ENCODE measurements at places on chromosomes 1 and 21. TPM values are rescaled to one million over a fixed set of nuclear protein-coding genes. Genes with fewer than 3 reads are reported as not detected.

- no peaks in the 10 kb centered on the region for H3K27me3 ChIP-seq
- H3K4me1 ChIP-seq, result no peaks in the 10 kb centered on the region
- no peak overlapping the region for H3K4me3 ChIP-seq
- DNase-seq, result no peak
These were observed 12.2 kb downstream of the CELSR2 start for GRCh38 chr1:109261578-109261977.

DNA sequence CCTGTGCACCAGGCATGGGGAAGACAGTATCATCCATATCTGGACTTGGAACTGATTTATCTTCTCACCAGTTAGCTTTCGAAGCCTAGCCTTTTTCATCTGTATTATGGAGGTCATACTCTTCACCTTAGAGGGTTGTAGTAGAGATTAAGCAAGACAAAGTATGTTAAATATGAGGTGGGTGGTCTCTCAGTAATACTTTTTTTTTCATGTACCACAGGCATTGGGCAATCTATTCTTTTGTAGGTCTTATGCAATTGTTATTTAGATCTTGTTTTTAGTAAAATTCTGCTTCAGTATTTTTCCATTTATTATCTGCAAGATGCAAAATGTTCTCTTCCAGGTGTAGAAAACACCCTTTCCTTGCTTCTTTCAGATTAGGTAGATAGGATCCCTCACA is 35.2 kb upstream of the OR2B11 start:
- H3K36me3 ChIP-seq, result no peaks in the 10 kb centered on the region
- H3K27me3 ChIP-seq, result no peaks in the 10 kb centered on the region
- no peak for DNase-seq
- H3K4me3 ChIP-seq, result no peak overlapping the region
- H3K27ac ChIP-seq, result no peak overlapping the region

KRTAP22-1 gene
- total RNA-seq, result not detected

DNA sequence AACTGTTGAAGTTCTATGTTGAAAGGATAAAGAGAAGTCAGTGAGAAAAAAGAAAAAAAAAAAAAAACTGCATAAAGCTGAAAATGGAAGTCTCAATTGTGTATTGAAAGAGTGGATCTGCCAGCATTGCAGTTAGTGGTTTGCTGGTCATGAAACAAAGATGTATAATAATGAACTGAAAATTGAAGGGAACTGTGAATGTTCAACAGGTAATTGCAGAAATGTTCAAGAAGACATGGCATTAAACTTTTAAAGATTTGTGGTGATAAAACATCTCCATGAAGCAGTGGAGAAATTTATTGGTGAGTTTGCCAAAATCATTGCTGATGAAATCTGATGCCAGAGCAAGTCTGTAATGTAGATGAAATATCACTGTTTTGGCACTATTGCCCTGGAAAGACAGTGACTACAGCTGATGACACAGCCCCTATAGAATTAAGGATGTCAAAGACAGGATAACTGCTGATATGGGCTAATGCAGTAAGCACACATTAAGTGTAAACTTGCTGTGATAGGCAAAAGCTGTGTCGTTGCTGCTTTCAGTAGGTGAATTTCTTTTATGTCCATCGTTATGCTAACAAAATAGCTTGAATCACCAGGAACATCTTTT is 71.0 kb downstream of the RD3 start:
- H3K4me1 ChIP-seq, result no peaks in the 10 kb centered on the region
- DNase-seq, result no peak
- H3K27me3 ChIP-seq, result no peaks in the 10 kb centered on the region
- no peak overlapping the region for H3K4me3 ChIP-seq
- no peaks in the 10 kb centered on the region for H3K36me3 ChIP-seq
- H3K27ac ChIP-seq, result no peak overlapping the region

S100A3 gene
- 8.4 TPM for total RNA-seq

DNA sequence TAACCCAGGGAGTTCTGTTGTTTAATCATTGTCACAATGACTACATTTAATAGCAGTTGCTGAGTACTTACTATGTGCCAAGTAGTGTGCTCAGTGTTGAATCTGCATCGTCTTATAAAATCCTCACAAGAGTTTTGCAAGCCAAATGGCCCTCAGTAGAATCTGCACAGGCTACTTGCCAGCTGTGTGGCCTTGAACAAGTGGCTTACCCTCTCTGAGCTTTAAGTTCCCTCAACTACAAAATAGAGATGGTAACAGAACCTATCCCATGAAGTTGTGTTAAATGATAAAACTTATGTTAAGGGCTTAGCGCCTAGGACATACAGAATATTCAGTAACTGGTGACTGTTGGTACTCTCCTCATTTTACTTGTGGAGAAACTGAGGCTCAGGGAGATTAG is 9.1 kb upstream of the SLC30A2 start:
- H3K4me3 ChIP-seq, result no peak overlapping the region
- H3K27ac ChIP-seq, result no peak overlapping the region
- DNase-seq, result no peak

DNA sequence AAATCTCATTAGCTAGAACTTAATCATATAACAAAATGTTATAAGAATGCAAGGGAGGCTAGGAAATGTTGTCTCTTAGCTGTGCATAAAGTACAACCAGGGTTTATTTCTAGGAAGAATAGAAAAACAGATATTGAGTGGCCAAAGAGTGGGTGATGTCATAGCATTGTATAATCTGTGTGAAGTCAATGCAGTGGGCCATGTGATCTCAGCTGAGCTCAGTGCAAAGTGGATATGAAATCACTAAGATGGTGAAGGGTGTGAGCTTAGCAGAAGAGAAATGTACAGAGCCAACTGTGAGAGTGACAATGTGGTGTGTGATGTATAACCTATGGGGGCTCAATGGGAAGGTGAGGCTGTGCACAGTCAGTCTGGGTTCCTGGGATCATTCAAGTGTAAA is 29.7 kb upstream of the DUSP23 start:
- no peak for DNase-seq
- no peak overlapping the region for H3K27ac ChIP-seq
- H3K4me1 ChIP-seq, result peaks cover 7% of the 10 kb centered on the region
- no peaks in the 10 kb centered on the region for H3K36me3 ChIP-seq

DNA sequence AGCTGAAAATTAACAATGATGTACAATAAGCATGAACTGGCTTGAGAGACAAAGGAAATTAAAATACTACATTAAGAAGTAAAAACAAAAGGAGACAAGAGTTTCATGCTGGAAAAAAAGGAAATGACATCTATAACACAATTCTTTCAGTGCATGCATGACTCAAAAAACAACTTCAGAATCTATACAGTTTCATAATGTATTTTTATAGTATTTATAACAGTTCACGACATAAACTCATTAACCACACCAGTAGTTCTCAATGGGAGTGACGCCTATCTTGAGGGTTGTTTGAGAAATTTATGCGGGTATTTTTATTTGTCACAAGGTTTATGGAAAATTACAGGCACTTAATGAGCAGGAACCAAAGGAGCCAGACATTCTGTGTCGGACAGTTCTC is 168.5 kb downstream of the SMYD3 start:
- DNase-seq, result no peak
- H3K27ac ChIP-seq, result no peak overlapping the region
- no peaks in the 10 kb centered on the region for H3K27me3 ChIP-seq
- H3K4me1 ChIP-seq, result no peaks in the 10 kb centered on the region

DNA sequence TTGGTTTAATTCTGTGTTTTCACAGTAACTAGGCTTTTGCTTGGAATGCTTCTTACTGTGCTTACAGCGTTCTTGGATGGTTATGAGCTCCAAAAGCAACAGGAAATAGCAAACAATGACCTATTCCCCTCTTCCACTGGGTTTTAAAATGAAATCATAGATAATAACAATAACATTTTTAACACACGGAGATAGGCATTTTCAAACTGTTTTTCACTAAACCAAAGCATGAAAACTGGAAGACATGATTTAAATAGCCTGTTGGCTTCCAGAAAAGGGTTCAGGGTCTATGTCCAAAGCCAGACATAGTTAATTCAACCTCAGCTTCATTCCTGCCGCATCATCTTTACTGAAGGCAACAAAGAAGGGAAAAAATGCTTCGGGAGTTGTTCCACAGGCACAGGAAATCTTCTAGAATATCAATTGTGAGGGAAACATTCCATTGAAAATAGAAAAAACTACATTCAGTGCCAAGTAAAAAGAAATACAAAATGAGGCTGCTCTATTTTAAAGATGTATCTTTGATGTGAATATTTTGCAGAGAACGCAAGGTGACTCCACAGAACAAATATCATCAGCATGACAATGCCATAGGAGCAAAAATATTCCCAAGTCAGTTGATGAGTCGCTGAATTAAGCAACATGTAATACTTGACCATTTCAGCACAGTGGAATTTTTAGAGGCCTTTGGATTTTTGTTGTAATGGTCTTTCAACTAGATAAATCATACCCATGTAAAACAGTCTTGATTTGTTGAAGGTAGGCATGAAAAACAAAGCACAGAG is 80.7 kb downstream of the NID1 start:
- H3K36me3 ChIP-seq, result peaks cover under 1% of the 10 kb centered on the region
- peak overlapping the region; percentile 40 for H3K27ac ChIP-seq
- H3K4me3 ChIP-seq, result no peak overlapping the region
- peak; percentile 63 for DNase-seq
- no peaks in the 10 kb centered on the region for H3K27me3 ChIP-seq
- H3K4me1 ChIP-seq, result peaks cover 4% of the 10 kb centered on the region

DNA sequence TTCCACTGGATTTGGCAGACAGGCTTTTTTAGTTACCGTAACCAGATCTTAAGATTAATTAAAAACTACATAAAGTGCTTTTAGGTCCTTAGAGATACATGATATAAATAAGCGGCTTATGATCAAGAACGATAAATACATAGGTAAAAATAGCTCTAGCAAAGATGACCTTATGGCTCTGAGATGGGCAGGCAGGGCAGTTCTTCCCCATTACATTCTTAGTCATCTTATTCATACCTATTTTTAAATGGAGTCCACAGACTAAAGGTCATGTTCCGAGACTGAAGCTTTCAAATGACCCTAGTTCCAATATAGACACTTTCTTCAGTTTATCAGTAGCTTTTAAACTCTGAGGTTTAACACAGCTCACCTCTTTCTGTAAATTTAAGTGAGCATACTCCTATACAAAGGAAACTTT is 4.3 kb downstream of the MCL1 start:
- peak overlapping the region; percentile 71 for H3K27ac ChIP-seq
- H3K27me3 ChIP-seq, result no peaks in the 10 kb centered on the region
- H3K4me3 ChIP-seq, result peak overlapping the region; percentile 96
- no peak for DNase-seq
- H3K4me1 ChIP-seq, result peaks cover 10% of the 10 kb centered on the region

DNA sequence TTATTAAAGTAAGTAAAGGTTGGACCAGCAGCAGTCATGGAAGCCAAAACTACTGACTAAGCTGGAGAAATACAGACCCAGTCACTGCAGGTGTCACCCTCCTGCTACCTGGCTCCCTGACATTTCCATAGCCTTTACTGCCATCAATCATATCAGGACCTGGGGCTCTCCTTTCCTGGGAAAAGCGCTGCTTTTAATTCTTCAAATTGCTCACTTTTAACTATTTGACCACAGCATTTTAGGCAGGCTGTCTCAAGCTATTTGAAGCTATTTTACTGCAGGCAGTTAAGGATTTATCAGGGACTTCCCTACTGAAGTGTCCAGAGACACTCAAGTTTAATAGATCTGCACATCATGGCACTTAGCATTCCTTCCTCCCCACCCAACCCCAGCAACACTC is 4.1 kb downstream of the IVL start:
- H3K36me3 ChIP-seq, result no peaks in the 10 kb centered on the region
- no peak for DNase-seq
- H3K4me1 ChIP-seq, result no peaks in the 10 kb centered on the region
- no peak overlapping the region for H3K27ac ChIP-seq
- H3K4me3 ChIP-seq, result no peak overlapping the region

- DNase-seq, result peak; percentile 90
- H3K27ac ChIP-seq, result peak overlapping the region; percentile 92
- no peak overlapping the region for H3K4me3 ChIP-seq
- H3K36me3 ChIP-seq, result no peaks in the 10 kb centered on the region
These were observed 7.0 kb upstream of the P3R3URF start for GRCh38 chr1:46183079-46183847.

GRCh38 chr1:214215583-214215982 is 65.4 kb upstream of the SMYD2 start:
- H3K4me3 ChIP-seq, result no peak overlapping the region
- H3K36me3 ChIP-seq, result no peaks in the 10 kb centered on the region
- no peaks in the 10 kb centered on the region for H3K4me1 ChIP-seq
- no peaks in the 10 kb centered on the region for H3K27me3 ChIP-seq
- no peak overlapping the region for H3K27ac ChIP-seq
- DNase-seq, result no peak

- H3K4me3 ChIP-seq, result no peak overlapping the region
- H3K4me1 ChIP-seq, result peaks cover 7% of the 10 kb centered on the region
- H3K36me3 ChIP-seq, result no peaks in the 10 kb centered on the region
- no peak for DNase-seq
- no peak overlapping the region for H3K27ac ChIP-seq
These were observed 28.2 kb upstream of the ETS2 start for GRCh38 chr21:38777531-38777930.

IKBKE gene
- total RNA-seq, result 14.5 TPM

DNA sequence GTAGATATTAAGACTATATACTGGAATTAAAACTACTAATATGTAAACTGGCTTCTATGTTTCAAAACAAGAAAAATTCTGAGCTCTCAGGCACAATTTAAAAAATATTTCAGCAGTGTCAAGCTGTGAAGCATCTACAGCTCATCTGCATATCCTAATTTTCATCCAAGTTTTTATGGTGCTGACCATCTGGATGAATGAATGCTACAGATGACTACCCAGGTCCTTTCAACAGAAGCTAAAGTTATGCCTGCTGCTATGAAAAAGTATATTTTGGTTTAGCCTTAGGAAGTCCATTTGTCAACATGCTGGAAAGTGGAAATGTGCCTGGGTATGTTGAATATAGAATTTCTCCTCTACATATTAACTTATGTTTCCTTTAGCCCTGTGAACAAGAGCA is 206.9 kb downstream of the NEGR1 start:
- no peak overlapping the region for H3K27ac ChIP-seq
- no peak for DNase-seq
- H3K27me3 ChIP-seq, result no peaks in the 10 kb centered on the region
- H3K36me3 ChIP-seq, result no peaks in the 10 kb centered on the region
- H3K4me1 ChIP-seq, result no peaks in the 10 kb centered on the region

- no peaks in the 10 kb centered on the region for H3K27me3 ChIP-seq
- no peaks in the 10 kb centered on the region for H3K36me3 ChIP-seq
- no peaks in the 10 kb centered on the region for H3K4me1 ChIP-seq
- H3K4me3 ChIP-seq, result no peak overlapping the region
- no peak overlapping the region for H3K27ac ChIP-seq
These were observed 201.5 kb downstream of the TBX15 start for GRCh38 chr1:118786454-118787155.

DNA sequence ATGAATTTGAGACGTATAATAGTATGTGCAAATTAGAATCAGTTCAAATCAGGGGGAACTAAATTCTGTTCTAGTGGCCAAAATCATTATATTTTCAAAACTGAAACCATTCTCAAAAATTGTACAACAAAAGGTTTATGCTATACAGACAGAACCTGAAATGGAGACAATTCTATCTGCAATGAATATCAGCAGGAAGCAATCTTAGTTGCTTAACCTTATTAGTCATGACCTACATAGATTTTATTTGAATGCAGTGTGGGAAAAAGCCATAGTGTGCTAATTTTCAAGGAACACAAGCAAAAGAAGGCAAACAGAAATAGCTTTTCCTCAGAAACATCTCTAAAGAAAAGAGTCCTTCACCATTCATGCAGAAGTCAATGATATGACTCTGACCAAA is 6.5 kb downstream of the AK5 start:
- no peak overlapping the region for H3K4me3 ChIP-seq
- no peak for DNase-seq
- H3K4me1 ChIP-seq, result peaks cover 1% of the 10 kb centered on the region
- H3K27me3 ChIP-seq, result peaks cover 5% of the 10 kb centered on the region

GRCh38 chr1:185409763-185410528 is 92.9 kb upstream of the IVNS1ABP start:
- no peak overlapping the region for H3K4me3 ChIP-seq
- no peaks in the 10 kb centered on the region for H3K4me1 ChIP-seq
- no peaks in the 10 kb centered on the region for H3K27me3 ChIP-seq
- H3K36me3 ChIP-seq, result no peaks in the 10 kb centered on the region
